ENCODE measurements at places on chromosomes 7 and 10.
A peak's percentile ranks its signal among the peaks of the same experiment; 100 is the strongest.

DNA sequence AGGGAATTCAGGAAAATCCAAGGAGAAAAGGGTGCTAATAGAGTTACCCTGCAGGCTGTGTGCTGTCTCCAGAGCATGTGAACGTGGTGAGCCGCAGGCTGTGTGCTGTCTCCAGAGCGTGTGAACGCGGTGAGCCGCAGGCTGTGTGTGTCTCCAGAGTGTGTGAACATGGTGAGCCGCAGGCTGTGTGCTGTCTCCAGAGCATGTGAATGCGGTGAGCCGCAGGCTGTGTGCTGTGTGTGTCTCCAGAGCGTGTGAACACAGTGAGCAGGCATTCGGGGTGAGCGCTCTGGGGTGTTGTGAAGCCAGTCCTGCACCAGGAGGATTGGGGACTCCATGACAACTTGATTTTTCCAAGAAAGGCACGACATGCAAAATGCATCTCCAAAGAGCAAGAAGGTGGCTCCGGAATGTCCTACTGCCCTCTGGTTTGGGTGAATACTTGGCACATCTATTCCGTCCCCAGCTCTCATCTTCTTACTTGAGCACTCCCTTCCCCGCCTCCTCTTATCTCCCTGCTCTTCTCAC is 407.9 kb upstream of the SHH start:
- no peak for DNase-seq

GRCh38 chr10:80462981-80463741 is 9.1 kb downstream of the TSPAN14 start:
- no peak for DNase-seq

DNA sequence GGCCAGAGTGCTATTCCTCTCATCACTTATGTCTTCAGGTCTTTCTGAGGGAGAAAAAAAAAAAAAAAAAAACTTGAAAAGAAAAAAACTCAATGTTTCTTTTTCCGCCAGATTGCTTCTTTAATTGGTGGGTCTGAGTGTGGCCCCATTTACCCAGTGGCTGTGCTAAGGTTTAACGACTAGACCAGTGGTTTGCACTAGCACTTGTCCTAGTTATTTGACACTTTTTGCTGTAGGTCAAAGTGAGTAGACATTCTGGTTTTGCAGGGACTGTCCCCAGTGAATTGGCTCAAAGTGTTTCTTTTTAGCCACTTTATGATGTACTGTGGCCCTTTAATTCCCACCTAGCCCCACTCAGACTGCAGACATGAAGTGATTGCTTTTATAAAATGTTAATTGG is 273.3 kb downstream of the PTEN start:
- no peak for DNase-seq

DNA sequence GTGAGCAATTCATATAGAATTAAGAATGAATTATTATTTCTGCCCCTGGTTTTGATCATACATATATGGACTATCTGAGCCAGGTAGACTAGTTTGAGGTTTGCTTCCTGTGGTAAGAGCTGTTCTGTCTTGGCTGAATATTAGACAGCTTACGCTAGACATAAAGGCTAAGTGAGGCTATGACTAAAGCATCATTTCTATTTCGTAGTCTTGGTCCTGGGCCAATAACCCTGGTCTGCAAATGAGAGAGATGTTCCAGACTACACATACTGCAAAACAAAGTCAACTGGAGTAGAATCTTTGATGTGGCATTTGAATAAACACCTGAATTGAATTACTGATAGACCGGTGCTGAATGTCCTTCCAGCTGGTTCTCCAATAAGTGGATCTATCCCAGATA is 40.8 kb upstream of the CACNB2 start:
- no peak for DNase-seq

DNA sequence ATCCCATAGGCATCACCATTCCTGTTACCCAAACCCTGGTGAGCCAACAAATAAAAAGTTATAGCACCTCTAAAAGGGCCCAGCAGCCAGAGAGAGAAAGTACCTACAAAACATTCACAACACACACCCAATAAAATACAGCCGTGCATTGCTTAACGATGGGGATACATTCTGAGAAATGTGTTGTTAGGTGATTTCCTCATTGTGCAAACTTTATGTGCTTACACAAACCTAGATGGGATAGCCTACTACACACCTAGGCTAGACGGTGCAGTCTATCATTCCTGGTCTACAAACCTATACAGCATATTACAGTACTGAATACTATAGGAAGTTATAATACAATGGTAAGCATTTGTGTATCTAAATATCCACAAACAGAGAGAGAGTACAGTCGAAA is 44.9 kb upstream of the UCN3 start:
- DNase-seq = no peak

DNA sequence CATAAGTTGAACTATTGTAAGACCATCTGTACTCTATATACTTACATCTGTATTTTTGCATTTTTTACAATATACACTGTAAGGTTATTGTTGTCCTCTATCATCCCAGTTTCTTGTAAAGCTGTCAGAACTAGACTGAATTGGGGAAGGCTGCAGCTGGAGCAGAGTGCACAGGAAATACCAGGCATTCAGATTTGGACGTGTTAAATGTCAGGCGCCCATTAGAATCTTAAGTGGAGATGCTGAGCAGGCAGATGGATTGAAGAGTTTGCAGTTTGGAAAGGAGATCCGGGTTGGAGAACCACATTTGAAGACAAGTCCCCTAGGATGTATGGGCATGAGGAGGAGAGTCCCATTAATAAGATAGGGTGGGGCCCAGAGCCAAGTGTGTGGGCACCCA is 40.4 kb downstream of the MTURN start:
- DNase-seq = no peak

GRCh38 chr7:77912293-77912692 is 113.7 kb downstream of the PHTF2 start:
- DNase-seq = no peak

DNA sequence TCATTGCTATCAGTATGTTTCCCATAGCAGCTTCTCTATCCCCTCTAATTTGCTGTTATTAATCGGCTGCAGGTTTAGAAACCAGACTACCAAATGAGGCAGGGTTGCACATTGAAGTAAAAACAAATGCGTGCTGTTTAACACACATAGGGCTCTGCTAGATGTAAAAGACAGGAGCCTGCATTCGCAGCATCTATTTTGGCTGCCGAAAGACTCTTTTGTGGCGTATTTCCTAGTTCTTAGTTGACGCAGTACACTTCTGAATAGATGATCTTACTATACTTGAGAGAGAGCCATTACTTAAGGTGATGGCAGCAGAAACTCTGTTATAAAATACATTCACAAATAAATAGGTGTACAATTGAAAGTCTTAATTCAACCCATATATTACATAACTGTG is 21.4 kb downstream of the SGCE start:
- DNase-seq = no peak

GRCh38 chr10:24444337-24444736 is 235.4 kb downstream of the KIAA1217 start:
- no peak for DNase-seq

DNA sequence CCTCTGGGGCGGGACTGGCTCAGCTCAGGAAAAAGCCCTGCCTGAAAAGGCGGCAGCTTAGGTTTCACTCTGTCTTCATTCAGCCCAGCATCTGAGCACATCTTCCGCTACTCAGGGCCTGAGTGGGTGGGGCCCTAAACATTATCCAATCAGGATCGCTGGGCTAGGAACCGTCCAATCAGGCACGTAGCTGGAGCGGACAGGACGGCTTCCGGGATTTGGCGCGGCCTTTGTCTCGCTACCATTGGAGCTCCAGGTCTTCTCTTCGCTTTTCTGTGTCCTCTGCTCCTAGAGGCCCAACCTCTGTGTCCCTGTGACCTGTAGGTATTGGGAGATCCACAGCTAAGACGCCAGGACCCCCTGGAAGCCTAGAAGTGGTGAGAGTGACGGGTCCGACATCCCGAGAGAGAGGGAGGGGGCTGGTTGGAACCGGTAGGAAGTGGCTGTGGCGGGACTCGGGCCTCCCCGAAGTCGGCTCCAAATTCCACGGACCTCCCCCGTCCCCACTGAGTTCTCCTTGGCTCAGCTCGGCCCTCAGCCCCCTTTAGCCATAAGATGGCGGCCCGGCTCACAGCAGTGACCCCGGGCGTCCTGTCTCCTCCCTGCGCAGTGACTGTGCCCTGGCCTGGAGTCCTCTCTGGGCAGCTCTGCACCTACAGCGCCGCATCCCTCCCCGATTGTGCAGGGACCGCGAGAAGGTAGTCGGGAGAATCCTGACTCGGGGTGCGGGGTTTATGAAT is 99.1 kb downstream of the ZNF680 start:
- DNase-seq = peak; percentile 28

DNA sequence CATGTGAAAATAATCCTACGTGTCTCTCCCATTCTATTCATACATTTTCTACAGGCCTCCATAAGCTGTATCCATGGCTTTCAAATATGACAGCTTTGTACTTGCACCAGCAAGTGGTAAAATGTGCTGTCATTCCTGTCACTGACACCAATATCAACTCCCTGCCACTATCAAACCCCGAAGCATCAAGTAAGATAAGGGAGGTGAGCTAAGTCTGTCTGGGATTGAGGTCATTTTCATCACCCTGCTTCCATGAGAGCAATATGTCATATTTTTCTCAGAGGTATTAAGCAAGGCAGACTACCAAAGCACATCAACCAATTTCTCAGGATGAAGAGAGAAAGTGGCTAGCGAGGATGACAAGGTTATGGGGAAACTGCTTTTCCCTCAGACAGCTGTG is 11.1 kb downstream of the GPR22 start:
- DNase-seq = no peak

DNA sequence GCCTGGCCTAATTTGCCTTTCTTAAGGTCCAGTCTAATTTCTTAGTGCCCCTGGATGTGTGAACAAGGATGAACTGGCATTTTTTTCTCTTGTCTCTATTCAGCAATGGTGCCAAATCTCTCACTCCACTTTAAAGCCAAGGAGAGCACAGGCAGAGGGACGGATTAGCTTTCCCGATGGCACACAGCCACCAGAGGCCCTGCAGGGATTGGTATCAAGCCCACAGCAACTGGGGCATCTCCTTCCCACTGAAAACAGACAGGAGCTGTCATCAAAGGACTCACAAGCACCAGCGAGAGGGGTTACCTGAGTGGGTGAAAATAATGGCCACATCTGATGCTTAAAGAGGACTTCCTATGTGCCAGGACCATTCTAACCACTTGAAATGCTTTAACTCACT is 83.1 kb downstream of the ITIH5 start:
- no peak for DNase-seq

- no peak for DNase-seq
These were observed 2.2 kb upstream of the ZNF239 start for GRCh38 chr10:43576580-43576979.

GRCh38 chr7:30596014-30596641 is 1.4 kb downstream of the GARS1 start:
- DNase-seq = peak; percentile 32

DNA sequence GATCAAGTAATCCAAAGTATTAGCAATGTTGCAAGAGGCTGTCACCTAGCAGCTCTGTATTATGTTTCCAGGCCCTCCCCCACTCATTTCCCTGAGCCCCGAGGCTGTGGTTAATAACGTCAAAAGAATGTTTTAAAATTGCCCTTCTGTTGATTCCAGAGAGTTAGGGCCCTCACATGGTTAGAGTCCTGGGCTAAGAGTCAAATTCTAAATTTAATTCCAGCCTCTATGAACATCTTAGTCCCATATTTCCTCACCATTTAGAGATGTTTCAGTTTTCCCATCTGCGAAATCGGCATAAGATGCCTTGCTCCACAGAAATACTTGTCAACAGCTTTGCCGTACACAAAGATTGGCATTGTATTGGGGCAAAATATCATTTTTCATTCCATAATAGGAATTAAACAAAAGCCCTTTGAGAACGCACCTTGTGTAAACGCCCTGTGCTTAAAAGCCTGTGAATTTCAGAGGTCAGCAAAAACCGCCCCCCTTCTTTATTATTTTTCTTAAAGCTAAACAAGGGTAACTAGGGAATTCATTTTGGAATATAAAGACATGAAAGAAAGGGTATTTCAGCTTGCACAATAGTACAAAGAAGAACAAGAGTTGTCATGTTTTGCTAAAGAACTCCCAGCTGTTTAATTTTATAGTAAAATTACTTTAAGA is 135.8 kb downstream of the ARID5B start:
- DNase-seq = no peak

GRCh38 chr7:123401295-123401694 is 133.1 kb downstream of the IQUB start:
- DNase-seq = no peak

DNA sequence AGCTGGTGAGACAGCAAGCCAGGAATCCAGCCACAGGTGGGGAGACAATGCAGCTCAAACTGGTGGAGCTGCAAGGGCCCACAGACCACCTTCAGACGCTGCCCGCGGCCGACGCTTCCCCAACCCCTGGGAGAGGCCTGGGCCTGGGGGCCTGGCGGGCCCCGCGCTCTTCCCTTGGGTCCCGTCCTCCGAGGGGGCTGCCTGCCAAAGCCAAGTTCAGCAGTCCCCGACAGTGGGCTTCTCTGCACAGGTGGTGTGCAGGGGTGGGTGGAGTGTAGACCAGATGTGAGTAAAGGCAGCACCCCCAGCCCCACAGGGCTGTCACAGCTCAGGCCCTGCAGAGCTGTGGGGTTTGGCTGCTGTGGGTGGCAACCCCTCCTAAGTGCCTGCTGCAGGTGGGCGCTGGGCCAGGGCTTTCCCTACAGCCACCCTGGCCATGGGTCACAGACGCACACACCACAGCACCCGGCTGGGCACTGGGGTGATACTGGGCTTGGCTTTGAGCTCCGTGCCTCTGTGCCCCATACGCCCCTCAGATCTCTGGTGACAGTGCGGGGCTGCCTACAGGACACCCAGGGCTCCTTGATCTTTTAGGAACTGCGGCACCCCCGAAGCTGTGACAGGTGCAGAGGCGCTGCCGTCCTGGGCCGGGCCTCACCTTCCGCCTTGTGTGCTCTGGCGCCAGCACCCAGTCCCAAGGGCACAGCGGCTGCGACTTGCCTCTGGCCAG is 20.5 kb downstream of the BNIP3 start:
- no peak for DNase-seq

- DNase-seq = no peak
These were observed 51.2 kb downstream of the PDE1C start for GRCh38 chr7:32018845-32019578.

DNA sequence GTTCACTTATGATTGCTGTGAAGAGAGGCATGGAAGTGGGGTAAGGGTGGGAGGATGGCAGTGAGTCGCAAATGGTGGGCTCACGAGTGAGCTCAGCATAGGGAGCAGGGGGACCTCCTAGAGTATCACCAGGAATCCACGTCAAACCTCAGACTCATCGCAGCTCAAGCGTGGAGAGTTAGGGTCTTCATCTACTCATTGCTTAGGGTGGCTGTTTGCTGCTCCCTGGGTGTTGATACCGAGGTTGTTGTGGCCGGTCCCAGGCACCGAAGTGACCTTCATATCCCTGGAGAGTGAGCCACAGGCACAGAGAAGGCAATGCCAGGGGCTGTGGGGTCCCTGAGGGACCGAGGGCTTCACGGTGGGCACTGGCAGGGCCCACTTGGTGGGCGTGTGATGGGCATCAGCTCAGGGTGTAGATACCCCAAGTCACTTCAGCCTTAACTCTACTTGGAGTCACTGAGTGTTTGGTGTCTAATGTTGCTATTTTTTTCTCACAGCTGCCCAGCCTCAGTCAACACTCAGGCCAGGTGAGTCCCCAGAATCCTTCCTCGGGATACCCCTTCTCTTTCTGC is 16.8 kb downstream of the DMBT1 start:
- no peak for DNase-seq

All from suppressor macrophage treated with lipopolysaccharide for 1 hour (primary cell).